DND-41 (cell line): ENCODE measurements at places on chromosomes 2 and 18.

DNA sequence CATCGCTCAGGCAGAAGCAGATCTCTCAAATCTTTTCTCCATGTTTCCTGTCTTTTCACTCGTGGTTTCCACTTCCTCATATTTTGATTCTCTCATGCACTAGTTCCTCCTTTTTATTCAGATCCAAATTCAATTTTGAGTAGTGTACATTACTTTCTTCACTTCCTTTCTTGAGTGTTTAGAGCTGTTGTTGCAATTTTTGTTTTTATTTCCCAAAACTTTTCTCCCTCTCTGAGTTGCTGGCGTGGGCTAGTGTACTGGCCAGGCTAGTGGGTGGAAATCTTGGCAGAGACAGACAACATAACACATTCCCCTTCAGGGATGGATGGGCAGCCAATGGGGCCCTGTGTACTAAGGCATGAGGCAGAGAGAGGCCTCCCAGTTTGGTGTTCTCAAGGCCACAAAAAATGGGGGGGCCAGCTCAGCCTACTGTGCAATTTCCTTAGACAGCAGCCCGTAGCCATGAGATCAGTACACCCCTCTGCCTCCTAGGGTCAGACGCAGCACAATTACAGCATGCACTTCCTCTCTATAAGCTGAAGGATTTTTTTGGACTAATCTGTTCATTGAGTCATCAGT is 145.1 kb upstream of the PID1 start:
- DNase-seq, result no peak
- H3K4me3 ChIP-seq, result no peak overlapping the region
- H3K27me3 ChIP-seq, result no peaks in the 10 kb centered on the region
- H3K4me1 ChIP-seq, result no peaks in the 10 kb centered on the region
- no peaks in the 10 kb centered on the region for H3K36me3 ChIP-seq
- H3K27ac ChIP-seq, result no peak overlapping the region

DNA sequence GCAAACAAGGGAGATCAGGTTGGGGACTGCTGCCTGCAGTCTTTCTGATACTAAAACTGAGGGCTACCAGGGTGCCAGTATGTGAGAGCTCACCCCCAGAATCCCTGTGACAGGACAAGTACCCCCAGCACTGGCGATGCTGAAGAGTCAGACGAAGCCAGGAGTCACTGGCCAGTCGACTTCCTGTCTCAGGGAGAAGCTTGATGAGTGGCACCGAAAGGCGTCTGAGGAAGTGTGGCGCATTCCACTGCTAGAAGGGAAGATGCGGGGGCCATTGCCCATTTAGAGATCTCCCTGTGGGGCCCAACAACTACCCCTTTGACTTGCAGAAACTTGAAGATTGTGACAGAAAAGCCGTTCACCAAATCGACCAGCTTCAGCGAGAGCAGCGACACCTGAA is 22.0 kb downstream of the MXD1 start:
- DNase-seq, result no peak
- H3K27me3 ChIP-seq, result no peaks in the 10 kb centered on the region
- peaks cover 71% of the 10 kb centered on the region for H3K36me3 ChIP-seq
- H3K4me1 ChIP-seq, result no peaks in the 10 kb centered on the region; the same call in 1 of the 2 replicates
- H3K27ac ChIP-seq, result 0 out of 2 replicates have a peak overlapping the region, but pooled peaks have one; percentile 7

GRCh38 chr2:48278590-48278989 is 251.4 kb upstream of the STON1 start:
- no peak overlapping the region for H3K4me3 ChIP-seq
- no peak overlapping the region for H3K27ac ChIP-seq
- no peaks in the 10 kb centered on the region for H3K27me3 ChIP-seq
- no peak for DNase-seq

GRCh38 chr2:126534478-126534877 is 121.5 kb upstream of the GYPC start:
- H3K4me3 ChIP-seq, result no peak overlapping the region
- no peaks in the 10 kb centered on the region for H3K36me3 ChIP-seq
- H3K4me1 ChIP-seq, result no peaks in the 10 kb centered on the region
- no peak for DNase-seq
- no peak overlapping the region for H3K27ac ChIP-seq

DNA sequence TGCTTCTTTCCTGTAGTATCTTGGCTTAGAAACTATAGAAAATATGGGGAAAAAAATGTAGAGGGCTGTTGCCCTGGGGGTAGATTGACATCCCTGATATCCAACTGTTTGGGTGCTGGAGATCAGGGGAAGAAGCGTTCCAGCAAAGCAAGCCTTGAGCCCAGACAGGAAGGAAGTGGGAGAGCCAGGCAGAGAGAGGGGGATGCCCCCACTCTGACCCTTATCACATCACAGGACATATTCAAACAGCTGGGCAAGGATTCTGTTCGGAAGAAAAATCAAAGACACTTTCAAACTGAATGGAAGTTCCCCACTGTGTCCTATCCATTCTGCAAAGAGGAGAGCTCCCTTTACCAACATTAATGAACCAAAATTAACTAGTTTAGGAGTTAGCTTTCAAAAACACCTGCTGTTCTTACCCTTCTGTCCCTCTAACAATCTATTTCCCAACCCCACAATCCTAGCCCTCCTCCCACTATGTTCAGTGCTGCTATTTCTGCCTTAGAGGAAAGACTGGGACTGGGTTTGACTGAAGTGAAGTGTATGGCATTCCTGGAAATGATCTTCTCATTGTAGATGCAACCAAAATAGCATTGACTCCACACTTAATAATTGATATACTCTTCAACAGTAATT is 16.9 kb upstream of the KCNG3 start:
- H3K36me3 ChIP-seq, result no peaks in the 10 kb centered on the region
- peak; percentile 33 for DNase-seq
- no peak overlapping the region for H3K27ac ChIP-seq

DNA sequence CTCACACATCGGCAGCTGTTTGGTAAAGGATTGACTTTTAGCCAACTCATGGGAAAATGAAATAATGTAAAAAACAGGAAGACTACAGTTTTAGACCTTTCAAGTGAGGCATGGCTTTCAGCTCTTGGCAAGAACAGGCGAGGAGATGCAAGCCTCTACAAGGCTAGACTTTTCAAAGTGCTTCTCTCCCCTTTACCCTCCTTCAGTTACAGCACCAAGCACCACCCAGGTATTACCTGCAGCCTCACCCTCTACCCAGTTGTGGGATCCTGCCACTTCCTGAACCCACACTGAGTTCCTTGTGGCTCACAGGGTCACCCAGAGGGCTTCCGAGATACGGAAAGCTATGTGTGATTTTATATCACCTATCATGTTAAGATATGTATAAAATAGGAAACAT is 14.7 kb downstream of the UGT1A10 start:
- H3K27me3 ChIP-seq, result no peaks in the 10 kb centered on the region
- H3K4me3 ChIP-seq, result no peak overlapping the region
- H3K36me3 ChIP-seq, result no peaks in the 10 kb centered on the region
- DNase-seq, result no peak
- H3K27ac ChIP-seq, result no peak overlapping the region

DNA sequence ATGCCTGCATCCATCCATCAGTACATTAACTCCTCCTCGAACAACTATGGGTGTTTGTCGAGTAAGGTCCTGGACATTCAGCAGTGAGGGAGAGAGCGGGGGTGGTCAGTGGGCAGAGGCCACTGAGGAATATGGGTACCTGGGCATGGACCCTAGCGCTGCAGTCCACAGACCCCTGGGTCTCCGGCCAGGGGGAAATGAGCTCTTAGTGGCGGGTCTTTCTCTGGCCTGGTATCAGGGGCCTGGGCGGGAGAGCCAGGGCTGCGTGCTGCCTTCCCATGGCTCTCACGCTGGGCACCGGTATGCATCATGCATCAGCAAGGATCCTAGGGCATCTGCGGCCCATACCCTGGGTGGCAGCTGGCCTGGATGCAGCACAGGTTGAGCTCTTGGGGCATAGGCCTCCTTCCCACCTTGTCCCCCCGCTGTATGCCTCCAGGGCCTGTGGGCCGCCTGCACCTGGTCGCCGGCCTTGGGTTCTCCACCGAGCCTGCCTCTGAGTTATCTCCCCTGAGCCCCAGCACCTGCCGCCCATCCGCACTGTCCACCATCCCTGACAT is 1.3 kb upstream of the MOCOS start:
- no peaks in the 10 kb centered on the region for H3K36me3 ChIP-seq
- no peak overlapping the region for H3K4me3 ChIP-seq
- no peak for DNase-seq
- H3K27ac ChIP-seq, result no peak overlapping the region
- no peaks in the 10 kb centered on the region for H3K27me3 ChIP-seq

DNA sequence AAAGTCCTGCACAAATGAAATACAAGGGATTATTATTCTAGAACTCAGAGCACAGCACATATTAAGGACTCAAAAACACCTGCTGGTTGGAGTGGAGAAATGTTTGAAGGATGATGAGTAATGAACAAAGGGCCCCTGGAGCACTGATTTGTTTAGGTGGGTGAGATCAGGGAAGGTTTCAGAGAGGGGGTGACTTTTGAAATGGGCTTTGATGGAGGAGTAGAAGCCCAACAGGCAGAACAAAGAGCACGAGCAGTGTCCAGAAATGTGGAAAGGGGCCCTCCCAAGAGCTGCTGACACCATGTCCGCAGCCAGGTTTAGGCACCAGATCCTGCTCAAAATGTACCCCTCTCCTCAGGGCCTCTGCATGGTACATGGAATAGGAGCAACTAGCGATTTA is 23.8 kb downstream of the KCNK3 start:
- no peaks in the 10 kb centered on the region for H3K4me1 ChIP-seq
- H3K27ac ChIP-seq, result no peak overlapping the region
- no peaks in the 10 kb centered on the region for H3K36me3 ChIP-seq
- no peaks in the 10 kb centered on the region for H3K27me3 ChIP-seq
- no peak for DNase-seq

- no peak for DNase-seq
- no peaks in the 10 kb centered on the region for H3K27me3 ChIP-seq
- no peaks in the 10 kb centered on the region for H3K36me3 ChIP-seq
- H3K4me1 ChIP-seq, result no peaks in the 10 kb centered on the region
These were observed 66.5 kb upstream of the TLK1 start for GRCh38 chr2:171227066-171227782.

GRCh38 chr2:197556456-197556855 is 40.6 kb downstream of the MOB4 start:
- H3K36me3 ChIP-seq, result peaks cover 48% of the 10 kb centered on the region
- H3K27me3 ChIP-seq, result no peaks in the 10 kb centered on the region
- DNase-seq, result no peak
- no peak overlapping the region for H3K27ac ChIP-seq

DNA sequence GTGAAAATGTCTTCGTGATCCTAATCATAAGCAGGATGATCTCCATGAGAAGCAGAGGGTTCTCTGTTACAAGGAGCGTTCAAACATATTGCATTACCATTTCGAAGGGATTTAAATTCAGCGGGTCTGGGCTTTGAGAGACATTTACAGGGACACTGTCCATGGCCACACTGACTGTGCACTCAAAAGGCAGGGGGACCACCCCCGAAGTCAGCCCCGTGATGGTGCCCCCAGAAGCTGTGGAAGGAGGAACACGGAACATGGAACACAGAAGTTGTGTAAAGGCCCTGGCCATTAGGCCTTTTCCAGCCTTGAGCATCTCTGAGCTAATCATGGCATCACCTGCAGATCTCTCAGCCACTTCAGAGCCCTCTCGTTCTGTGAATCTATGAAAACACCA is 268.4 kb upstream of the MYT1L start:
- no peaks in the 10 kb centered on the region for H3K27me3 ChIP-seq
- no peaks in the 10 kb centered on the region for H3K4me1 ChIP-seq
- no peaks in the 10 kb centered on the region for H3K36me3 ChIP-seq
- DNase-seq, result no peak
- H3K4me3 ChIP-seq, result no peak overlapping the region
- H3K27ac ChIP-seq, result no peak overlapping the region

- H3K4me3 ChIP-seq, result no peak overlapping the region
- DNase-seq, result no peak
- H3K27ac ChIP-seq, result no peak overlapping the region
- no peaks in the 10 kb centered on the region for H3K27me3 ChIP-seq
- H3K36me3 ChIP-seq, result no peaks in the 10 kb centered on the region
- H3K4me1 ChIP-seq, result no peaks in the 10 kb centered on the region
These were observed 71.5 kb upstream of the HDAC4 start for GRCh38 chr2:239472235-239472775.

DNA sequence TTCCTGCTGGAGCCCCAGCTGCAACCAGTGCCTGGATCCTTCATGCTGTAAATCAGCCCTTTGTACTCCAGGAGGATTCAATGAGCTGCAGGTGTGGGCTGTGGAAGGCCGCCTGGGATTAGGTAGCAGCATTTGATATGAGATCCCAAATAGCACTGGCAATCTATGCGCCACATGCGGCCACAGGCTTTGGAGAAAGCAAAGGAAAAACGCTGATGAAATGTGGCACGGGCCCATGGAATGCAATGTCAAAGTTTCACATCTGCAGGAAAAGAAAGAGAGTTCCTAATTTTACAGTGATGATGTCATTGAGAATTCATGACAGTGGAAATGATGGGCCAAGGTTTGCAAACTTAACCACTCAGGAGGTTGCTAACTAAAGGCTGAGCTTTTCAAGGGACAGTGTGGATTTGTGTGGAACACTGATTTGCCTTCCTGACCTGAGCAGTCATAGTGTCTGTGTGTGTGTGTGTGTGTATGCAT is 216.4 kb upstream of the OSR1 start:
- H3K27me3 ChIP-seq, result no peaks in the 10 kb centered on the region
- H3K27ac ChIP-seq, result no peak overlapping the region
- no peaks in the 10 kb centered on the region for H3K4me1 ChIP-seq
- no peak for DNase-seq

DNA sequence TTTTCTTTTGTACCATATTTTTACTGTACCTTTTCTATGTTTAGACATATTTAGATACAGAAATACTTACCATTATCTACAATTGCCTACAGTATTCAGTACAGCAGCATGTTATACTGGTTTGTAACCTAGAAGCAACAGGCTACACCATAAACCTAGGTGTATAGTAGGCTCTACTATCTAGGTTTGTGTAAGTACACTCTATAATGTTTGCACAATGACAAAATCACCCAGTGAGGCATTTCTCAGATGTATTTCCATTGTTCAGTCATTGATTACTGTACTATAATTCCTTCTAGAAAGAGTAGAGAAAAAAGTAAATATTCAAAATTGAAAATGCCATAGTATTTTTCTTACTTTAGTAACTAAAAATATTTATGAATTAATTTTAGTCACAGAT is 490.1 kb upstream of the REG3G start:
- no peaks in the 10 kb centered on the region for H3K4me1 ChIP-seq
- no peak overlapping the region for H3K27ac ChIP-seq
- H3K27me3 ChIP-seq, result no peaks in the 10 kb centered on the region

GRCh38 chr2:200383380-200384110 is 77.1 kb downstream of the SPATS2L start:
- H3K36me3 ChIP-seq, result no peaks in the 10 kb centered on the region
- no peak overlapping the region for H3K27ac ChIP-seq
- H3K27me3 ChIP-seq, result no peaks in the 10 kb centered on the region
- H3K4me1 ChIP-seq, result peaks cover 11% of the 10 kb centered on the region; the same call in 1 of the 2 replicates

GRCh38 chr2:229640636-229641035 is 73.7 kb downstream of the DNER start:
- peaks cover 16% of the 10 kb centered on the region for H3K27me3 ChIP-seq
- H3K27ac ChIP-seq, result no peak overlapping the region
- no peaks in the 10 kb centered on the region for H3K4me1 ChIP-seq
- H3K4me3 ChIP-seq, result no peak overlapping the region

DNA sequence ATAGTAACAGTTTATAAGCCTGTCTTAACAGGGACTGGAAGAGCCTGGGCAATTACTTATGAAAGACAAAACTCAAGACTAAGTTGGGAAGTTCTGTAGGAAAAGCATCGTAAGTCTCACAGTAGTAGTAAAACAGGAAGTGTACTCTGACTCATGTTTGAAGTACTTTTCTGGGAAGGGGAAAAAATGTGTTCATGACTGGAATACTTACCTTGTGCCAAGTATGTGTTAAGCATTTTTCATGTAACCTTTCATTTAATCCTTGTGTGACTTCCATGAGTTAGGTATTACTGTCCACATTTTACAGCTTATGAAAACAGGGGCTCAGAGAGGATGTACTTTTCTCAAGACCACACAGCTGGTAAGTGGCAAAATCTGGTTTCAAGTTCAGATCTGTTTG is 13.7 kb upstream of the SKOR2 start:
- no peaks in the 10 kb centered on the region for H3K27me3 ChIP-seq
- DNase-seq, result no peak
- H3K4me3 ChIP-seq, result no peak overlapping the region
- H3K27ac ChIP-seq, result no peak overlapping the region
- no peaks in the 10 kb centered on the region for H3K36me3 ChIP-seq
